ENCODE measurements at places on chromosomes 11 and 22.

- no peak for DNase-seq
Observed at GRCh38 chr11:47891886-47892285, 43.7 kb upstream of the NUP160 start.

GRCh38 chr11:113148652-113149051 is 165.7 kb upstream of the TTC12 start:
- no peak for DNase-seq

DNA sequence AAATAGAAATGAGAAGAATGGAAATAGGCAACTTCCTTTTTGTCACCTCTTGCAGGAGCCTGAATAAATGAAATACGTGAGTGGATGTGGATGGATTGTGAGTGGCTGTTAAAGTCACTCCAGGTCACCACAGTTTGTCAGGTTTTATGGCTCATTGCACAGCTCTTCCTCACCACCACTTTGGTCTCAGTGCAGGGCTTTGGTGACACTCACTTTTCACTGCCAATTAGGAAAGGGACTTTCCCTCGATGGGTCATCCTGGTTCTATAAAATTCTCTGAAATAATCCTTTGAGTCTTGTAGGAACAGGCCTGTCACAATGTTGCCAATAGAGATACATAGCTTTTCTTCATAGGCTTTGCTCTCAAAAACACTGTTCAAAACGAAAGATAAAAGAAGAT is 172.4 kb upstream of the C11orf87 start:
- DNase-seq: no peak

GRCh38 chr22:32501836-32502752 is 27.5 kb downstream of the FBXO7 start:
- DNase-seq: no peak

GRCh38 chr11:12174477-12175143 is 64.2 kb downstream of the MICAL2 start:
- DNase-seq: no peak

- DNase-seq: no peak
Observed at GRCh38 chr11:13062115-13062514, 53.0 kb downstream of the RASSF10 start.

- DNase-seq: no peak
Observed at GRCh38 chr11:34977089-34977912, 60.9 kb downstream of the PDHX start.

DNA sequence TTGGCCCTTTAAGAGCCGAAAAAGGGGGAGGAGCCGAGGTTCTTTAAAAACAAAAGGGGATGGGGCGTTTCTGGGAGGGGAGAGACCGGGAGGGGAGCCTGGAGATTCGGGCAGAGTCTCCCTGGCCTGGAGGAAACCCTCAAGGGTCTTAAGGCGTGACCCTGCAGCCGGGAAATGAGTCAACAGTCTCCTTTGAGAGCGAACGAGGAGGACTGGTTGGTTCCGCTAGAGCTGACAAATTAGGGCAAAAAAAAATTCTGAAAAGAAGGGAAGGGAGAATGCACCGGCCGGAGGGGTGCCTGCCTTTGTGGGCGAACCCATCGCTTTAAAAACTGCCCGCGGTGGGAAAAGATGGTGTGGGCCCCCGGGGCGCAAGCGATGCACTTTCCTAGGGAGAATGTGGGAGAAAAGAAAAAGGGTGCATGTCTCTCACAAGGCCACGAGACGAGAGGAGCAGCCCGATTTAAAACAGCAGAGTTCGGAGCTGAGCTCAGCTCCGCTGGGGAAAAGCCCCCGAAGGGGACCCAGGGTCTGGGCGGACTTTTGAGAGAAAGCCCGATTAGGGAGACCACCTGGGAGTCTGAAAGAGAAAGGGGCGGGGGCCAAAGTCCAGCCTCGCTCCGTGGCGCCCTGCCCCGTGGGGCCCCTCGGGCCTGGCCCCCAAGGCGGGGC is 874 bp downstream of the ZFTA start:
- no peak for DNase-seq

DNA sequence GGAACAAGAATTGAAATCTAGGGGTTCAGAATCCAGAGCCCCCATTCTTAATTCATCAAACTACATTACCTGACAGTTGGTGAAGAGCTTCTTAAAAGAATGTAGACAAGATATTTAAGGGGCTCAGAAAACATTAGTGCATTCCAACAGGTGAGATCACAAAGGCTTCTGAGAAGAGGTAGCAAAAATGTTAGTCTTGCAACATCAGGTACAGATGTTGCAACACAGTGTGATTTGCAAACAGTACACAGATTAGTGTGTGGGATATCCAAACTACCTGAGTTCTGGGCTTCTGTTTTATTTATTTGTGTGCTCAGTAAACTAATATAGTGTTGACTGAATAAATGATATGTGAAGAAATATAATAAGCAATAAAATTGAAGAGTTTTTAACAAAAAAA is 11.8 kb downstream of the CASP4 start:
- no peak for DNase-seq
